Stimulated activated CD8-positive, alpha-beta memory T cell treated with anti-CD3 and anti-CD28 coated beads, Interleukin-4, amount 100 ng/mL, for 1 hour (primary cell): ENCODE measurements at places on chromosomes 1 and 21.

- DNase-seq, result no peak
Measured at GRCh38 chr21:14688412-14688811, 142.3 kb upstream of the SAMSN1 start.

DNA sequence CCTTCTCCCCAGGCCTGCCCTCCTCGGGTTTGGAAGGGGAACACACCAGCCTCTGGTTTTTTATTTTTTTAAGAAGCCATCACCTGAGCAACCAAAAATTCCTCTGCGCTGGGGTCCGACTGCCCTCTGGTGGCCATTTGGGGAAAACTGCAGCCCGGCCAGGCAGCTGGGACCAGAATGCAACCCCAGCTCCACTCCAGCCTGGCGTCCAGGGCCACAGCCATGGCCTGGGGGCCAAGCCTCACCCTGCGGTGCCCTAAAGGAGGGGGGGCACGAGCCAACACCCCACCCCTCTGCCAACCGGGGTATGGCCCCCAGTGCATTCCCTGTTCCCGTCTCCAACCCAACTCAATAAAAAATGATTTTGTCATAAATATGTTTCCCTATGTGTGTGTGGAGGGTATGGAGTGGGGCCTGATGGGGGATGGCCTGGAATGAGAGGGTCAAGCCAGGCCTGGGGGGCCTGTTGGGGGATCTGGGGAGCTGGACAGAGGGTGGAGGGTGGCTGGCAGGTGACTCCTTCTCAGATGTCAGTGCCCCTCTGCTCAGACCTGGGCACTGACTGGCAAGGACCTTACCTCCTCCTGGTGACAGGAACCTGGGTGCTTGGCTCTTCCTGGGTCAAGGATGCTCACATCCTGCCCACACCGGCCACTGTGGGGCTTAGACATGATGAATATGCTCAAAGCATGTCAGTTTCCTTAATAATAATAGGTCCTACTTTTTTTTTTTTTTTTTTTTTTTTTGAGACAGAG, 3.2 kb downstream of the GPR3 start:
- peak; percentile 41 for DNase-seq

- DNase-seq, result no peak
Measured at GRCh38 chr1:196997423-196997822, 20.1 kb downstream of the CFHR5 start.

- no peak for DNase-seq
Measured at GRCh38 chr1:55997536-55997935, 581.8 kb downstream of the PLPP3 start.

DNA sequence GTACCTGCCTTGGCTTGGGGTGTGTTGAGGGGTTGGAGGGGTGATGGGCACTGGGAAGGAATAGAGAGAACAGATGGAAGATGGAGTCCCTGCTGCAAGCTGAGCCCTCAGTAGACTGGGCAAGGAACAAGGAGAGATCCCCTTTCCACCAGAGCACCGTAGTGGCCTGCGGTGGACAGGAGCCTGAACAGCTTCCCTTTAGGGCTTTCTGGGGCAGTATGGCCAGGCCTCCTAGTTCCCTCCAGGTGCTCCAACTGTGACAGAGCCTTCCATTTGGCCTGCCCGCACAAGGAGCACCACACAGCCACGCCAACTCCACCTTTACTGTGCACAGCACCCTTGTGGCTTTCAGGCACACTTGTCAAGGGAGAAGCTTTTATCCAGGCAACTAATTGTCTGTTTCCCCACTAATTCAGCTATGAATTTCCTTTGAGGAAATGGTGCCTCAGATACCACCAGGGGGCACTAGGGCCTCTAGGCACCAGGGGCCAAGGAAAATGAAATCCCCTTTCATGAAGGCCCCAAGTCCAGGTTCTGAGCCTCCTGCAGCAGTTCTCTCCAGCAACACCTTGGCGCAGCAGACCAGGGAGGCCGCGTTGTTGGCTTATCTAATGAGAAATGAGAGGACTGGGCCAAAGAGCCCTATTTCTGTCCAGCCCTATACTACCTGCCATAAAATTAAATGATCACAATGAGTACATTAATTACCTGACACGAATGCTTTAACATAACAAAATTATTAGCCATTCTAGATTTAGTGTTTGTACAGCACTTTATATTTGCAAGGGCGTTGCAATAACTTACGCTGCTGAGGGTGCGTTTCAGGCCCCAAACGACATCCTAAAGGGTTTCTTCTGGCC, 23.1 kb upstream of the ERI3 start:
- DNase-seq, result no peak

DNA sequence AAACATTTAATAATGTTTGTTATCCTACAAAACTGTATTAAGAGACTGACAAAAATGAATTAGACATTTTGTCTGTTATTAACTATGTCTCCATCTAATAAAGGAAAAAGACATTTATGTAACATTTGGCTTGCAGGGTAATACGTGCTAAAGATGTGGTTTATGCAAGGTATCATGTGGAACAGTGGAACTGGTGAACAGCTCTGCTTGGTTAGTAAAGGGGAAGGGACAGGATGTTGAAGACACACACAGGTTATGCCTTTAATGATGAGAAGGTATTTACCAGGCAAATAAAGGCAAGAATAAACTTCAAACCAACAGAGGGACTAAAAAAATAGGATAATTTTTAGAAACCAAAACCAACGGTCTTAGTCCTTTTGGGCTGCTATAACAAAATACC, 93.1 kb downstream of the UCHL5 start:
- DNase-seq, result no peak

- no peak for DNase-seq
Measured at GRCh38 chr21:45954261-45954660, 27.3 kb upstream of the COL6A1 start.

DNA sequence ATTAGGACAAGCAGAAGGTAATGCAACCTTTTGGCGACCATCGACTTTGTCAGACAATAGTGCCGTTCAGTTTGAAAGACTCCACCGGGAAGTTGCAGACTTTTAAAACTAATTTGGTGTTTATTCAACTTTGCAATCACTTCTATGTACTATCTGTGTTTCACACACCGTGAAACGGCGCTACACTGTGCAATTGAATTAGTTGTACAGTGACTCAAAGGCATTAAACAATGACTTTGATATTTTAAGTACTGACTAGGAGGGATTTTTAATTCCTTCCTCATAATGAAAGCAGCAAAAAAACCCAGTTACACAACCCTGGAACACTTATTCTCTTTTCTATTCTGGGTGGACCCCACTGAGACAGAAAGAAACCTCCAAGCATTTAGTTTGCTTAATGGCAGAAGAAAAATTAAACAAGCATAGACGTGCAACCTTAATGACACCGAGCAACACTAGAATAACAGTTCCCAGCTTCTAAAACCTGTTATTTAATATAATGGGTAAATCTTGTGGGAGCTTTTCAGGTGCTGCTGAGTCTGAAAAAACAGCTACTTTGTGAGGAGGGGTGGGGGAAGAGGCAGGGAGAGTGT, 176.8 kb downstream of the LMO4 start:
- DNase-seq, result no peak

DNA sequence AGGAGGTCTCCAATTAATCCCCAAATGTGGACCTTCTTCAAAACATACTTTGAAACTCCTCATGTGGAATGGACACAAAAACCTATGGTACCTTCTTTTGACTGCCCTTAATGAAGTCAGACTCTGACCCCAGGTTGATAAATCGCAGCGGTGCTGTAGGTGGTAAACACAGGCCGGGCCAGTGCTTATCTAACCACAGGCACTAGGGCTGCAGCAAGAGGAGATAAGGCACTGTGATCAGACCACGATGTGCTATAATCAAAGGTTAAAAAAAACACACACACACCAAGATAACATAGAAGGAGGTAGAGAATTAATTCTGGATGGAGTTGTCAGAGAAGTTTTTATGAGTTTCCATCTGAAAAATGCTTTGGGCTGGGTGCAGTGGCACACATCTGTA, 52.3 kb upstream of the SIPA1L2 start:
- DNase-seq, result no peak

GRCh38 chr1:116556289-116557006, 14.4 kb downstream of the CD58 start:
- DNase-seq, result peak; percentile 28

DNA sequence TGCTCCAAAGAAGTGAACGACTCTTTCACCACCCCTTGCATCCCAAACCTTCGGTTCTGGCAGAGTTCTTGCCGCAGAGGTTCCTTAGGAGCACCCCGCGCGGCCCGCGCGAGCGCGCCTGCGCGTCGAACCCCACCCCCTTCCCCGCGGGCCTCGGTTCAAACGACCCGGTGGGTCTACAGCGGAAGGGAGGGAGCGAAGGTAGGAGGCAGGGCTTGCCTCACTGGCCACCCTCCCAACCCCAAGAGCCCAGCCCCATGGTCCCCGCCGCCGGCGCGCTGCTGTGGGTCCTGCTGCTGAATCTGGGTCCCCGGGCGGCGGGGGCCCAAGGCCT, at the start of gene C1orf56:
Gene C1orf56, plus strand, starts transcription at position 161 of the 334 bp plus-strand sequence. Its CDS starts 97 bp downstream, at position 258.
- DNase-seq, result peak; percentile 32

DNA sequence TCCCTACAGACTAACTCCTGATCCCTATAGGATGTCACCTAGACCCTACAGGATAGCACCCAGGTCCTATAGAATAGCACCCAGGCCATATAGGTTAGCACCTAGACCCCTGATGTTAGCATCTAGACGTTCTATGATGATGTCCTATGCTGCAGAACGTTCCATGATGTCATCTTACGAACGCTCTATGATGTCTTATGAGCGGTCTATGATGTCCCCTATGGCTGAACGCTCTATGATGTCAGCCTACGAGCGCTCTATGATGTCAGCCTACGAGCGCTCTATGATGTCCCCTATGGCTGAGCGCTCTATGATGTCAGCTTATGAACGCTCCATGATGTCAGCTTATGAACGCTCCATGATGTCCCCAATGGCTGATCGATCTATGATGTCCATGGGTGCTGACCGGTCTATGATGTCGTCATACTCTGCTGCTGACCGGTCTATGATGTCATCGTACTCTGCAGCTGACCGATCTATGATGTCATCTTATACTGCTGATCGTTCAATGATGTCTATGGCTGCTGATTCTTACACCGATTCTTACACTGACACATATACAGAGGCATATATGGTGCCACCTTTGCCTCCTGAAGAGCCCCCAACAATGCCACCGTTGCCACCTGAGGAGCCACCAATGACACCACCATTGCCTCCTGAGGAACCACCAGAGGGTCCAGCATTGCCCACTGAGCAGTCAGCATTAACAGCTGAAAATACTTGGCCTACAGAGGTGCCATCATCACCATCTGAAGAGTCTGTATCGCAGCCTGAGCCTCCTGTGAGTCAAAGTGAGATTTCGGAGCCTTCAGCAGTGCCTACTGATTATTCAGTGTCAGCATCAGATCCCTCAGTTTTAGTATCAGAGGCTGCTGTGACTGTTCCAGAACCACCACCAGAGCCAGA, 9.5 kb downstream of the SON start:
- DNase-seq, result no peak

DNA sequence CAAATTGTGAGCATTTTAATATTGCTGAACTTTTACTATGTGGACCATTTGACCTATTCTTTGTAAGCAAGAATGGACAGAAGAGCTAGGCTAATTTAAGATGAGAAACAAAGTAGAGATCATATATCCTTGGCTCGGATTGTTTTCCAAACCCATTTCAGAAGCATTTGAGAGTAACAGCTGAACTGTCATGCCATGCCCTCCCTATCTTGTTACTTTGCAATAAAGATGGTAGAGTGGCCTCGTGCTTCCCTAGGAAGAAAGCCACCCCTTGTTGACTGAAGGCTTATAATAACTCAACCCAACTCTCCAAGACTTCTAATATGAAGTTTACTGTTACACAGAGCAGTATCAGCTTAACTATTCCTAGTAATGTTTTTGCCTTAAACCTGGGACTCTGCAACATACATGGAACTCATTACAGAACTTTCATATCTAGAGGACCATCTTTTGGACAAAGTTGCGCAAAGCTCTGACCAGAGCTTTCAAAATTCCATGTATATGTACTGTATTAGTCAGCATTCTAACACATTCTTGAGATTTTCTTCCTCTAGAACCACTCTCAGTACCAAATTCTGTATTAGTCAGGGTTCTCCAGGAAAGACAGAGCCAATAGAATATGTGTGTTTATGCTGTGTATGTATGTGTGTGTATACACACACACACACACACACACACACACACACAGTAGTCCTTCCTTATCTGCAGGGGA, 68.7 kb downstream of the ADAMTS1 start:
- DNase-seq, result no peak

GRCh38 chr1:40535732-40536131, 4.3 kb downstream of the ZNF684 start:
- no peak for DNase-seq

DNA sequence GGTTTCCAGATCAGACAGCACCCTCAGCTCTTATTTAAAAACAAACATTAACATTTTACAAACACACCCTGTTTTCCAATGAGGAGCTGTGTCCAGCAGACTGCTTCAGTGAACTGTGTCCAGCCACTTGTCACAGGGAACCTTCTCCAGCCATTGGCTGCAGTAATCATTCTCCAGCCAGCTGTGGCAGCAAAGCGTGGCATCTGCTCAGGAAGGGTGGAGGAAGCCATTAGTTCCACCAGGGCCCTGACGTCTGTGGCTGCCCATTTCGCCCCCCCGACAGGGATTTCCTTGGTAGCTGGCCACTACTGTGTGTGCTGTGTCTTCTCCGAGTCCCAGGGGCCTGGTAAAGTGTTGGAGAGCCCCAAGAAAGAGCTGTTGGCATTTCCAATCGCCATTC, 62.9 kb upstream of the SELENON start:
- DNase-seq, result no peak

DNA sequence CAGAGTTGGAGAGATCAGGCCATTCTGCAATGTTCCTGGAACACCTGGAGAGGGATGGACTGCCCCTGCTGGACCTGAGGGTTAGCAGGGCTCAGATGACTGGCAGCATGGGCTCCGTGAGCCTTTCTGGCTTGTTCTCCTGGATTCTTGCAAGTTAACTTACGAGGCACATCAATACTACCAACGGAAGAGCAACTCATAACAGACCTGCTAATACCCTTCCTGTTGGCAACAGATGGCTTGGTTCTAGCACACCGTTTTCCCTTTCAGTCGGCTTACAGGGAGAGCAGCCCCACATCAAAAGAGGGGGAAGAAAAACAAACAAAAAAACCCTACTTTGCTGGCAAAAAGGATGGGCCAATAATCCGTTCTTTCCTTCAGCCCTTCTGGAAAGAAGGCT, 47.9 kb downstream of the SLC66A1 start:
- DNase-seq, result no peak

- DNase-seq, result no peak
Measured at GRCh38 chr21:35477622-35478021, 428.5 kb upstream of the RUNX1 start.

- no peak for DNase-seq
Measured at GRCh38 chr1:20035114-20035513, 34.9 kb upstream of the PLA2G5 start.

DNA sequence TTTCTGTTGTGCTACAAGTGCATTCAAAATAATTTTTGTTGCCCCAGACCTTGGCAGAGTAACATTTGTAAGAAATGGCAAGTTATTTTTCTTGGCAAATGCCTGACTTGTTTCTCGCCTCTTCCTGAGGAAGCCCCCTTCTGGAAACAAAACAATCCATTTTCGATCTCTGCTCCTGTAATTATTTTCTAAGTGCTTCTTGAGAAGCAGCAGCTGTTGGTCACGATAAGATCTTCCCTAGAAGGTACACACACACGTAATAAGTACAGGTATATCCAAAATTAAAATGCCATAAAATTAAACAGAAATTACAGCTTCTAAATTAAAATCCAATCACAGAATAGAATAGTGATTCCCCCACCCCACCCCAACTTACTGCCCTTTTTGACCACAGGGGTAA, 47.3 kb downstream of the LPGAT1 start:
- no peak for DNase-seq
